ENCODE measurements at places on chromosomes 6 and 20. TPM values are rescaled to one million over a fixed set of nuclear protein-coding genes. Genes with fewer than 3 reads are reported as not detected.

Gene BMP6
- 0.07 TPM for polyA plus RNA-seq

Gene CAGE1
- polyA plus RNA-seq = not detected

Gene PTCHD4
- not detected for polyA plus RNA-seq

Gene GHRH
- polyA plus RNA-seq = not detected

Gene C4B
- polyA plus RNA-seq = not detected

Gene ENPP1
- polyA plus RNA-seq = not detected

Gene DOK5
- not detected for polyA plus RNA-seq

Gene HMGA1
- 41.0 TPM for polyA plus RNA-seq

Gene ASIP
- polyA plus RNA-seq = not detected

Gene WFDC2
- not detected for polyA plus RNA-seq

Gene CYP21A2
- not detected for polyA plus RNA-seq

Gene FGD2
- 0.25 TPM for polyA plus RNA-seq

Gene ZNF391
- 3.4 TPM for polyA plus RNA-seq

Gene WFDC10B
- not detected for polyA plus RNA-seq

Gene GPLD1
- polyA plus RNA-seq = 0.63 TPM

Gene SIRPB1
- 2.2 TPM for polyA plus RNA-seq

Gene HSPA12B
- polyA plus RNA-seq = 0.20 TPM

Gene OXT
- polyA plus RNA-seq = 1.4 TPM

Gene CLIC5
- polyA plus RNA-seq = 0.45 TPM

Gene TMEM244
- polyA plus RNA-seq = not detected

Gene TREML2
- polyA plus RNA-seq = 1.8 TPM

Gene UNC93A
- polyA plus RNA-seq = not detected

Gene SEL1L2
- polyA plus RNA-seq = not detected

Gene GDAP1L1
- not detected for polyA plus RNA-seq

Gene TRIM31
- polyA plus RNA-seq = 0.59 TPM

Gene ARFGEF3
- not detected for polyA plus RNA-seq

Gene IMPG1
- not detected for polyA plus RNA-seq

Gene HUS1B
- polyA plus RNA-seq = 1.4 TPM

Gene YTHDF1
- polyA plus RNA-seq = 27.5 TPM

Gene DDX43
- 0.38 TPM for polyA plus RNA-seq

Gene ANKRD66
- polyA plus RNA-seq = not detected

Gene BEND6
- polyA plus RNA-seq = not detected

Gene DUSP15
- polyA plus RNA-seq = not detected

Gene LAMA5
- polyA plus RNA-seq = not detected

Gene PLN
- polyA plus RNA-seq = 0.34 TPM

Gene FAM217A
- polyA plus RNA-seq = 0.16 TPM

Gene FUT9
- polyA plus RNA-seq = not detected

Data from naive thymus-derived CD4-positive, alpha-beta T cell (primary cell).